ENCODE measurements at places on chromosomes 5 and 9. TPM values are rescaled to one million over a fixed set of nuclear protein-coding genes. Genes with fewer than 3 reads are reported as not detected.

DNA sequence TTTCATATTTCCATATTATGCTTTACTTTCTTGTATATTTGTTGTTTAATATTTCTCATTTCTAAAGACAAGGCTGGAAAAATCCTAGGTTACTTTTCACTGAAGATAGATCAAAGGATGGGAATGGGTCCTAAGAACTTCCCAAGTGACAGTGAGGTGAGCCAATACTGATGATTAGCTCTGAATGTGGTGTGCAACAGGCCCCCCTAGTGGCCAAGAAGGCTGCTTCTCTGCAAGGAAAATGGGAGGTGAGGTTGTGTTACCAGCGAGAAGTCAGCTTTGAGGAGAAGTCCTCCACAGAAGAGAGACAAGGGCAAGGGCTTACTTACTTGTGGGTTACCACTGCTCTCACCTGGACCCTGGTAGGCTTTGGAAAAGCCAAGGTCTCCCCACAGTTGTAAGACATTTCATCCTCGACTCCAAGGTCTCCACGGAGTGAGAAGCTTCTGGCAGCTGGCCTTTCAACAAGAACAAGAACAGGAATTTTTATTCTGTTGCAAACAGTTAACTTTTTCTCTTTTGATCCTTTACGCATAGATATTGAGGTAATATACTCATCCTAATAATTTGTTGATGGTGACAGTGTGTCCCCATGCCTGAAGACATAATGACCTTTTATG is 69.9 kb downstream of the MAMDC2 start:
- peak; percentile 77 for DNase-seq

SPINK7 gene
- total RNA-seq: not detected

- no peak for DNase-seq
Observed at GRCh38 chr5:80389580-80389979, 18.3 kb upstream of the ZFYVE16 start.

WNT8A gene
- not detected for total RNA-seq

- DNase-seq: no peak
Observed at GRCh38 chr9:122991370-122991830, 42.1 kb upstream of the GPR21 start.
